ENCODE measurements at places on chromosomes 12 and 14. TPM values are rescaled to one million over a fixed set of nuclear protein-coding genes. Genes with fewer than 3 reads are reported as not detected.

RTL1 gene
- 0.03 TPM for polyA plus RNA-seq

- DNase-seq: no peak
These were observed 277.2 kb downstream of the SYT1 start for GRCh38 chr12:79141776-79142175.

GRCh38 chr14:44317441-44317746 lies 189.7 kb downstream of the FSCB start:
- DNase-seq: no peak

DNA sequence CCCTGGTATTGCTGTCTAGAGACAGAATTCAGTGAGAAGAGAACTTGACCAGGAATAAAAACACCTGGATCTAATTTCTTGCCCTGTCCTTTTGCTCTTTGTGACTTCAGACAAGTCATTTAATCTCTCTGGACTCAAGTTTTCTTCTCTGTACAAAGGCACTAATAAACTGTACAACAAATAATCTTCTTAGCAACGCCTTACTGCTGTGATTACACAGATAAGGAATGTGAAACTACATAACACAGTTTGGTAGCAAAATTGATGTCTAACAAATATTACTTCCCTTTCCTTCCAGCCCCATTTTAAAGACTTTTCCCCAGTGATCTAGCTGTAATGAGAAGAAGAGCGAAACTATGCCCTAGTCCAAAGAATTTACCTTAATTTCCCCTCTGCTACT lies 69.3 kb downstream of the BCAT1 start:
- DNase-seq: no peak

- no peak for DNase-seq
These were observed 176.1 kb downstream of the ADGRD1 start for GRCh38 chr12:131129839-131130238.

Measured in left renal cortex interstitium (tissue), 4 donors.